ENCODE measurements at places on chromosomes 11 and 22.

DNA sequence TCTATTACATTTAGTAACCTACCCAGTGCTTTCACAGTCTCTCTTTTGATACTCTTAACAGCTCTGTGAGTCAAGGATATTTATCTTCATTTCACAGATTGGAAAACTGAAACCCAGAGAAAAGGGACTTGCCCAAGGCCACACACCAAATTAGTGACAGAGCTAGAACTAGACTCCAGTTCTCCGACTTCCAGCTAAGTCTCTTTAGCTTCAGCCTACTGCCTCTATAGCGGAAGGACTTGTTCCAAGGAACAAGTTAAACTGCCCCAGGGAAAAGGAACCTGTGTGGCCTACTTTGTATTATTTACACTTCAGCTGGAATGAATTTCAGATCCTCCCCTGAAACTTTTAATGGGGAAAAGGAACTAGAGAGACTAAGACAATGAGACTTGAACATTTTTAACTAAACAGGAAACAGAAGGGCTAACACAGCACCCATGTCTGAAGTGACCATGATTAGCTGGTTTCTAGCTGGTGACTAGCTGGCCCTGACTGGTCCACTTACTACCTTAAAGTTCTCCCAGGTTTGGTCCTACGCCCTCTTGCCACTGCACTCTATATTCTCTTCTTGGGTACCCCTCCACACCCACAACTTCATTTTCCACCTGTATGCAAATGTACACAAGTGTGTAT is 1.3 kb downstream of the LRRC51 start:
- DNase-seq = no peak

DNA sequence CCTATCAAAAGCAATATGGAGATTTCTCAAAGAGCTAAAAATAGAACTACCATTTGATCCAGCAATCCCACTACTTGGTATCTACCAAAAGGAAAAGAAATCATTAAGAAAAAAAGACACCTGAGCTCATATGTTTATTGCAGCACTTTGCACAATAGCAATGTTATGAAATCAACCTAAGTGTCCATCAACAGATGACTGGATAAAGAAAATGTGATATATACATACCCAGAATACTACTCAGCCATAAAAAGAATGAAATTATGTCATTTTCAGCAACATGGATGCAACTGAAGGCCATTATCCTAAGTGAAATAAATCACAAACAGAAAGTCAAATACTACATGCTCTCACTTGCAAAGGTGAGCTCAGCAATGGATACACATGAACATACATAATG is 1565.5 kb upstream of the RAG2 start:
- DNase-seq = no peak

DNA sequence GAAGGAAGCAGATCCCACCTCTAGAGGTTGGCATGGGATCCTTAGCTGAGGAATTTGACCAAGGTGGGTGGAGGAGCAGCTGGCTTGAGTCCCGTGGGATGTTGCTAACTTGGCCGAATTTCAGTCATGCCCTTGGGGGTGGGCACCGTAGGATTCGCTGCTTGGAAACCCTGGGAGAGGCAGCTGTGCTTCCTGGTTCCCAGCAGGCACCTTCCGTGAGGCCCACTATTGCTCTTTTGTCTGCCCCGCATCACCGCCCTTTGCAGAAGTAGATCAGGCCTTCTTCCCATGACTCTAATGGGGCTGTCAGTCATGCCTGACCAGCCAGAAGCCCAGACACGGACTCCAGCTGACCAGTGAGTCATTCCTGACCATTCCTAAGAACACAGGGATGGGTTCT is 292.3 kb upstream of the SYN3 start:
- DNase-seq = no peak

DNA sequence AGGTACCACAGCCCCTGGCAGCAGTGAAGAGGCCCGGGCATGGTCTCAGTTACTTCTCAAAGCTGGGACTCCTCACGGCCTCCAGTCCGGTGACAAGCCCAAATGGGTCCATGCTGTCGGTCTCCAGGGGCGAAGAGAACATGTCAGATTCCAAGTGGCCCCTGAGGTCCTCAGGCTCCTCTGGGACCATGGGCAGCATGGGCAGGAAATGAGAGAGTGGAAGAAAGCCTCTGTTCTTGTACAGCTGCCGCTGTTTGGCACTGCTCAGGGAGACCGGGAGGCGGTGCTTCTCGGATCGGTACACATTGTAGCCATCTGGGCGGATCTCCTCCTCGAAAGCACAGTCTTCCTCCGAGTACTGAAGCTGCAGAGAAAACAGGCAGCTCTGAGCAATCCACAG is 4.6 kb downstream of the FGF19 start:
- no peak for DNase-seq

DNA sequence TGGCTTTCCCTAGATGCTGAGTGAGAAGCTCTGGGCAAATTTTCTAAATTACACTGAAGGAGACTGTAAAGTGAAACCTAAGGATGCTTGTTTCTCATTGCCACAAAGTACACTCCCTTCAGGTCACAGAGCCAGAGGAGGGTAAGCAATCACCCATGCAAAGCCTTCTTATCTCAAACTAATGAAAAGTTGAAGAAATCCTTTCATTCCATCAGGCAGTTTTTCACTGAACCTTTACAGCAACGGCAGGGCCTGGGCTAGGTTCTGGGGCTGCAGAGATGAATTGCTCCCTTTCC is 106.2 kb downstream of the RASSF10 start:
- no peak for DNase-seq

- no peak for DNase-seq
These were observed 63.2 kb downstream of the ALX4 start for GRCh38 chr11:44246726-44247125.

DNA sequence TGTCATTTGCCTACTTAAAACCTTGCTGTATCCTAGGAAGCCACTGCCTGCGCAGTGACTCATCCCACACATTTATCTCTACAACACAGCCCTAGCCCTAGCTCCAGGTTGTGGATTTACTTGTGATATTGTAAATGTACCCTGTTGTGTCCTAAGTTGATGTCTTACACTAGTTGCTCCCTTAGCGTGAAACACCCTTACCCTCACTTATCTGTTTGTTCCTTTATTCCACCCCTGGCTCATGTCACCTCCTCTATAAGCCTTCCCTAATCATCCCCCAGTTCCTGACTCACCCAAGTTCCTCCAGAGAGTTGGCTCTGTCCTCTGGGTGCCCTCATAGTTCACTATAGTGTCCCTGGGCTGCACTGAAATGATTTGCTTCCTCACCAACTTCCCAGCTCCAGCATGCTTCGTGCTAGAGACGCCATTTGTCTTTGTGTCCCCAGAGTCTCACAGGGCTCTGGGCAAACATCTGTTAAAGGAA is 431.8 kb upstream of the FAT3 start:
- DNase-seq = no peak

DNA sequence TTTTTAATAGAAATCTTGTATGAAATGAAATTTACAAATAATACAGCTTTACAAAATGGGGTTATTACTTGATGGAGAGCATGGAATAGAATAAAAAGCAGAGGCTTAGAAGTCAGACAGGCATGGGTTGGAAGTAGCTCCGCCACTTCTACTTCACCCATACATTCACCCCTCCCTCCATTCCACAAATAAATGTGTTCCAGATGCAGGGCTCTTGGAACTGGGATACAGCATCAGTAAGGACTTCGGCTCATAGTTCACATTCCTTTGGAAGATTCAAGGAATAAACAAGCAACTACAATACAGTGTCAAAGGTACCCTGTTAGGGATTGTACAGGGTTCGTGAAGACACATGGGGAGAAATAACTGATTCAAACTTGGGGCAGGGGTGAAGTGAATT is 156.8 kb downstream of the WNT11 start:
- DNase-seq = no peak

DNA sequence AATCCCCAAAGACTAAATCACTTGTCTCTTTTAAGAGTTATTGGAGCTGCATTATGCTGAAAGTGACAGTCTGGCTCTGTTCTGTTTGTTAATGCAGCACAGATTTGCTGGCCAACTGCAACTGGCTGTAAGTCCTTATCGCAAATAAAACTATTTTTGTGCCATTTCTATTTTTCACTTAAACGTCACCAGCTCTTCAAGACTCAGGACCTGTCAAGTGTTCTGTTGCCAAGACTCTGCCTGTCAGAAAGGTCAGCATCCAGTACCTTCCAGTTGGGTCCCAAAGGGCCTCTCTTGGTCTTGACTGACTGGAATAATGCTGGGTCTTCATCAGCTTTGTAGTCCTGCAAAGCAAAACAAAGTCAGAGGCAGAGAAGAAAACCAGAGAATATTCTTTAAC is 45.6 kb downstream of the PITPNB start:
- DNase-seq = no peak

DNA sequence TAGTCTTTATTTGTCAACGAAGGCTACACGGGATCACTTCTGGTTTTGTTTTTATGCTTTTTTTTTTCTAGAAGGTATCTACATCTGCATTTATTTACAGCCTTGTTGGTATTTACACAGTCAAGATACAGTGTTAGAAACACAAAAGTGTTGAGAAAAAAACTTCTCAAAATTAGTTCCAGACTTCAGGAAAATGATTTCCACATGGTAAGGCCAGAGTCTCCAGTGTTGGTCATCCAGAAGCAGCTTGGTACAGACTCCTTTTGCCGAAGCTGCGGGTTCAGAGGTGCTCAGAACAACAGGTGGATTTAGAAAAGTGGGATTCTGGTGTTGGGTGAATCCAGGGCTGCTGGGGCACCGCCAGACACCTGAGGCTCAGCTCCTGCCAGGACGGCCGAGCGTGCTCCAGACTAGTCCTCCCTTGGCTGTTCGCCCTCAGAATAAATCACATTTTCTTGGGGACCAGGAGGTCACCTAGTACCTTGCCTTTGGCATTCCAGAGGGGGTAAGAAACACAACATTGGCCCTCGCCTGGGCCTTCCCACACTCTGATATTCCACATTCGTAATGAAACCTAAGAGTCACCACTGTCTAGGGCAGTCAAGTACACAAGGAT is 78.7 kb upstream of the NARS2 start:
- DNase-seq = no peak

DNA sequence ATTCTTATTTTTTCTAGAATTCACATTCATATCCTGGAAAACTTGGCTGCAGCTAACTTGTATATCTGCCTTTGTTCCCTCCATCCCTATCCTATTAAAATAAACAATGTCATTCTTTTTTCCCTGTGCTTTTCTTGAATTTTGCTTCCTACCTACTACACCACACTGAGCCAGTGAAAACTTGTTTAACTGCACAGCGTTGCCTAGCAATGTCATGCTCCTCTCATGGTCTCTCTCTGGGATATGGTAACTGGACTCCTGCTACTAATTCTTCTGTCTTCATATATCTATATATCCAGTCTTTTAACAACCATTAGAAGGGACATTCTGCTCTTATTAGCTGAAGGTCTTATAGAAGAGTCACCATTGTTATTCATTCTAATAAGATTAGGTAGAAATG is 434.4 kb downstream of the METTL15 start:
- DNase-seq = no peak

DNA sequence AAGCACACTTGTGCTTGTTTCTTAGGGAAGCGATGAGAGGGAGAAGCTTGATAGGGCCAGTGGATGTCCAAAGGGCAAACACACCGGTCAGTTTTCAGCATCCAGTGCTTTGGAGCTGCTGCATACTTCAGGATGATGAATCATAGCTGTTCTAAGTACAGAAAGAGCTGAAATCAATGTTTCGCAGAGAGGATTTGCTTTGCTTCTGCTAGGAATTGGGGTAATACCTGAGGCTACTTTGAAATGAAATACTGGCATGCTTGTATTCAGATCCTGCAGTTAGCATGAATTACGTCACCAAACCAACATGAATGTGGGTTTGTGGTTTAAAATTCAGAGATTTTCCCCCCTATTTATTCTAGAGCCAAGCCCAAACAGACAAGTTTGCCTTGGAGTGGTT is 41.7 kb upstream of the SC5D start:
- DNase-seq = no peak

Data from KG1 (cell line).